ENCODE measurements at places on chromosomes 4 and X. TPM values are rescaled to one million over a fixed set of nuclear protein-coding genes. Genes with fewer than 3 reads are reported as not detected.

DNA sequence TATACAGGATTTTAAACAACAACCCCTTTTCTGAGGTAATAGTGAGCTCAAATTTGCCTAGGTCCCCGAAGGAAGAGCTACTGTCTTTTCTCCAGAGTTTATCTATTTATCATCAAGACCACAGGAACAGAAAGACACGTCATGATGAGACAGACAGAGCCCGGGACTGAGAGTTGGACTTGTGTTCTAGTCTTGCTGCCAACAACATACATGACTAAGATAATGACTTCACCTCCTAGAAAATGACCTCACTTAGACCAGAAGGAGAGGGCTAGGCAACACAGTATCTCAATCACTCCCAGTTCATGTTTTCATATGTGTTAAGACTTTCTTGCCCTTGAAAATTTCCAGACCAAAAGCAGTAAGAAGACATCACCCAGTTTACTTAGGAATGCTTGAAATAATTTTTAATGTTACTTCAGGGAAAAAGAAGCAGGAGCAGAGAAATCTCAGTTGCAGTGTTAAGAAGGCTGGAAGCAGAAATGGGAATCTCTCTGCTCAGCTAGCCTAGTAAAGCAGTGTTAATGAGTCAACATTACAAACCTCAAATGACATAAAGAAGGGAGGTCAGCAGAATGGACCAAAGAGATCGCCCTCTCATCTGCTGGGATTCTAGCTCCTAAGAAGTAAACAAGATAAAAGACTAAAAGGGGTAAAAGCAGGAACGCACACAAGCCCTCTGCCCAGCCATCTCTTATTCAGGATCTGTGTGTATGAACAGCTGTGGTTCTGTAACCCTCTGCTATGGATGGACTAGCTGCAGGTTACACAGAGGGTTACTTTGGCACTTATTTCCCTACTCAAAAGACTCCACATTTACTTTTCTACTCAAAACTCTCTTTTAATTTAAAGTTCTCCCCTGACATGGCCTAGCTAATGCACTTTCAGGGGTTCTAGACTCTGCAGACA, 24.8 kb downstream of the PDGFC start:
- peak; percentile 22 for DNase-seq

The TFE3 gene
- total RNA-seq = 24.9 TPM

GRCh38 chrX:13717700-13718472, 16.5 kb downstream of the TRAPPC2 start:
- DNase-seq = no peak

GRCh38 chrX:27995611-27996010, 14.4 kb upstream of the DCAF8L1 start:
- DNase-seq = no peak

GRCh38 chrX:141341341-141341740, 99.0 kb upstream of the SPANXC start:
- no peak for DNase-seq

DNA sequence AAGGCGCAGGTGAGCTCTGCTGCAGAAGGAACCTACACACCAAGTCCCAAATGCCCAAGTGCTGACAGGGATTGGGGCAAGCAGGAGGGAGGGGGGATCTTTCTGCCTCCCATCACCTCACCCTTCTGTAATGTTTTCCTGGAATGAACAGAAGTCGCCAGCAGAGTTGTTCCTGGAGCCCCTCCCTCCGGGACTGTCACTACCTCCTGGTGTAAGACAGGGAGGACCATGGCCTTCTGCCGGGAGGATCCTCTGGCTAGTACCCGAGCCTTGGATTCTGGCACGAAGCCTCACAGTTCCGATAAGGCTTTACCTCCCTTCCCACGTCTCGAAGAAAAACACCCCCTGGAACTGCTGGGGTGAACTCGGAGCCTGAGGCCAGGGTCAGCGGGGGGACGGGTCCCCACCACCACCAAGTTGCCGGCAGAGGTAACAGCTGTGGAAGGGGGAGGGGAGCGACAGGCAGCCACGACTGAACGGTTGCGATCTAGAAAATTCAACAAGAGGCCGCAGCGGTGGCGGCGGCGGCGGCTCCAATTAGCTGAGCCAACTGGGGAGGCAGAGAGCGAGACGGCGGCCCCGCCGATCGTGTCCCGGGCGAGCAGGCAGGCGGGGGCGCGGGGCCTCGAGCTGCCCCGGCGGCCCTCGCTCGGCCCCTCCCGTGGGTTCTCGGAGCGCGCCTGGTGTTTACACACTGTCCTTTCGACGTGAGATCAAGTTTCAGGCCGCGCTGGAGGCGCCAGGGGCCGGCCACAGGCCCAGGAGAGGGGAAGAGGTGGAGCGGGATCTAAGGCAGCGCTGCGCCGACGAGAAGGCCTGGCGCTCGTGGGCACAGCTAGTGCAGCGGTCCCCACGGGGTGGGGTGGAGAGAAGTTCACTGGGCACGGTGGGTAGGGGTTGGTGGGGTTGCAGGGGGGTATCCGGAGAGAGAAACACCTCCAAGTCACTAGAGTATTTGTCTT, 53.7 kb upstream of the BCOR start:
- DNase-seq = no peak

The BGN gene
- total RNA-seq = 34.0 TPM

DNA sequence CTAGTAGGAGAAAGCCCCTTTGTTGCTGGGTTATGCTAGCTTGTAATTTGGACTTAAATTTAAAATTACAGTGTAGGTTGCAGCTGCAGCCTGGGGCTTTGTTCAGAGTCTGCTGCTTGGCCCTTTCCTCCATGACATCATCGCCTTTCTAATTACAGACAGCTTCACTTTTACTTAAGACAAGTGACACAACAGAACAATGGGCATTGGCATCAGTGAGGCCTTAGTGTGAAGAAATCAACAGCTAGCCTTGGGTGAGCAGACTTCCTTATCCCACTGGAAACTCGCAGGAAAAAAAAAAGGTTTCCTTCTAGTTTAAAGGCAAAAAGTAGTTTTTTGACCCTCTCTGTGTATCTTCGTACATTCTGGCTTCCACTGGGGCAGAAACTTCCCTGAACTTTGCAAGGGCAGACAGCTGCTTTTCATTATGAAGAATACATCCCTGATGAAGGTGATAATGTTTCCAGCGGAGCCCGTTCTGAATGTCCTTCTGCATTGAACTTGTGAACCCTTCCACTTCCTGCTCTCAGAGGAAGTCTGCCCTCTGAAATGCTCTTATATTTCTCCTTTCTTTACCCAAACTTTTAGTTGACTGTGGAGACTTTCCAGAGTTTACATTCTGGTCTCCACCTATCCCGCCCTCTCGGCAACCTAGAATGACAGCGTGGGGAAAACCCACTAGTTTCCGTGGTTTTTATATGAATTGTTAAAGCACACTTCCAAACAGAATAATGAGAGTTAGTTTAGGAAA, 123.2 kb upstream of the FAM9C start:
- DNase-seq = no peak

DNA sequence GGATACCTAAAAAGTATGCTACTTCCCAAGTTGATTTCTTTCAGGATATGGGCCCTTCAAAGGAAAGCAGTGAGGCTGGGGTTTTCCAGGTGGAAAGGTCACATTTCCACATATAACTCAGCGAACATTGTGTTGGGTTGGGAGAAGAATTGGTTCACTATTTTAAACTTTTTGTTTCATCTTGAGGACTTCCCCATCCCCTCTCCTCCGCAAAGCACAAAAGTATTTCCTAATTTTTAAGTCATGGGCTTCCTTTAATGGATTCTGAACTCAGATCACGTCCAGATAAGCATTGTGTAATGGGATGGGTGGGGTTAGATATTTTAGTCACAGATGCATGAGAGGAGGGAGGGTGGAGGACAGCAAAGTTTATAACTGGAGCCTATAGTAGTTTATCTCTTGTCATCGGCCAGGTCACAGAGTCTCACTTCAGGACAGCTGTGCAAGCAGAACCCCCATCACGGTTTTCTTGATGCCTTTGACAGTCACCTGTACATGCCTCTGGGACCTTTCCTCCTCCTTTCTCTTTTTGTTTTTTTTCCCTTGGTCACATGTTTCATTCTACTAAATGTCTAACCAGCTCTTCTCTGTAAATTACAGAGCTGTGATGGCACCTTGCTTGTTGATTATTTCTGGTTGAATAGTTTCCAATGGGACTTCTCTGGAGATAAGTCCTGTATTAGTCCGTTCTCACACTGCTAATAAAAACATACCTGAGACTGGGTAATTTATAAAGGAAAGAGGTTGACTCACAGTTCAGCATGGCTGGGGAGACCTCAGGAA, 115.4 kb downstream of the PTTG2 start:
- no peak for DNase-seq

GRCh38 chrX:65588795-65589194, 54.2 kb upstream of the LAS1L start:
- DNase-seq = no peak

Measured in body of pancreas (tissue), 4 donors.